Activated CD4-positive, alpha-beta T cell treated with anti-CD3 and anti-CD28 coated beads, Interleukin-2, amount 50 U/mL, for 16 hours (primary cell): ENCODE measurements at places on chromosomes 11 and 22.

DNA sequence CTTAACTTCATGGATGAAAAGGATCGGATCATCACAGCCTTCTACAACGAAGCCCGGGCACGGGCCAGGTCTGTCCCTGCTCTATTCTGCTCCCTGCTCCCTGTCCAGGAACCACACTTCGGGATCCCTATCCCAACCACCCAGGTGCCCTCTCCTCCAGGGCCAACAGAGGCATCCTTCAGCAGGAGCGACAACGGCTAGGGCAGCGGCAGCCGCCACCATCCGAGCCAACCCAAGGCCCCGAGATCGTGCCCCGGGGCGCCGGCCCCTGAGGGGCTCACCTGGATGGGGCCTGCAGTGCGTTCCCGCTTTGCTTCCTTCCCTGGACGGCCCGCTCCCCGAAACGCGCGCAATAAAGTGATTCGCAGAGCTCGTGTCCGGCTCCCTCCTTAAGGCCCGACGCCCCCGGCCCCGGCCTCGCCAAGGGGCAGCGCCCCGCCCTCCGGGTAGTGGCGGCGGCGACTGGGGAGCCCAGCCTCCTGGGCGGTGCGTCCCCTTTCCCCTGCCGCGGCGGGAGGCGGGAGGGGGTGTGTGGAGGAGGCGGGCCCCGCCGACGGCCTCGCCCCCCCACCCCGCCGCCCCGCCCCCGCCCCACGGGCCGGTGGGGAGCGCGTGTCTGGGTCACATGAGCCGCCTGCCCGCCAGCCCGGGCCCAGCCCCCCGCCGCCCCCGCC is at the start of gene VEGFB:
VEGFB (plus strand) TSS at position 672 of the 674 bp plus-strand sequence. CDS start 250 bp downstream, outside the sequence.
- DNase-seq, result peak; percentile 73

DNA sequence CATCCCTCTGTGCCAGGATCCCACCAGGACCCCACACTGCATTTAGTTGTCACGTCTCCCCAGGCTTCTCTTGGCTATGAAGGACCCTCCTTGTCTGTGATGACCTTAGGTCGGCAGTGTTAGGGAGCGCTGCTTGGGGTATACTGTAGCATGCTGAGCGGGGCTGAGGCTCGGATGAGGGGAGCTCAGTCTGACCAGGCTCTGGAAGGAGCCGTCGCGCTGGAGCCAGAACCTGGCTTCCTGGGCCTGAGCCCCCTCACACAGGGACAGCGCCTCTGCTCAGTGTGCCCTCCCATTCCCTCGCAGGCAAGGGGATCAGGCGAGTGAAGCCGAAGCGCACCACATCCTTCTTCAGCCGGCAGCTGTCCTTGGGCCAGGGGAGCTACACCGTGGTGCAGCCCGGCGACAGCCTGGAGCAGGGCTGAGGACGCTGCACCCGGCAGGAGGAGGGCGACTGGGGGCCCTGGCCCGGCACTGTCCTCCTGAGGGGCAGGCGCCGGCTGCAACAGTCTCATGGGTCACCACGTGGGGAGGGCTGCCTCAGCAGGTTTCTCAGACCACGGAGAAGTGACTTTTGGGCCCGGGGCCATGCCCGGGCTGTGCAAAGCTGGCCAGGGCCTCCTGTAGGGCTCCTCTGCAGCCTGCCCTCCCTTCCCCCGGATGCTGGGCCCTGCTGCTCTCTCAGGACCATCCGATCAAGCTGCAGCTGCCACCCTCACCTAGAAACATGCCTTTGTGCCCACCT is 11.5 kb upstream of the NEAT1 start:
- DNase-seq, result no peak

- no peak for DNase-seq
Measured at GRCh38 chr11:45344028-45344427, 57.9 kb upstream of the SYT13 start.

DNA sequence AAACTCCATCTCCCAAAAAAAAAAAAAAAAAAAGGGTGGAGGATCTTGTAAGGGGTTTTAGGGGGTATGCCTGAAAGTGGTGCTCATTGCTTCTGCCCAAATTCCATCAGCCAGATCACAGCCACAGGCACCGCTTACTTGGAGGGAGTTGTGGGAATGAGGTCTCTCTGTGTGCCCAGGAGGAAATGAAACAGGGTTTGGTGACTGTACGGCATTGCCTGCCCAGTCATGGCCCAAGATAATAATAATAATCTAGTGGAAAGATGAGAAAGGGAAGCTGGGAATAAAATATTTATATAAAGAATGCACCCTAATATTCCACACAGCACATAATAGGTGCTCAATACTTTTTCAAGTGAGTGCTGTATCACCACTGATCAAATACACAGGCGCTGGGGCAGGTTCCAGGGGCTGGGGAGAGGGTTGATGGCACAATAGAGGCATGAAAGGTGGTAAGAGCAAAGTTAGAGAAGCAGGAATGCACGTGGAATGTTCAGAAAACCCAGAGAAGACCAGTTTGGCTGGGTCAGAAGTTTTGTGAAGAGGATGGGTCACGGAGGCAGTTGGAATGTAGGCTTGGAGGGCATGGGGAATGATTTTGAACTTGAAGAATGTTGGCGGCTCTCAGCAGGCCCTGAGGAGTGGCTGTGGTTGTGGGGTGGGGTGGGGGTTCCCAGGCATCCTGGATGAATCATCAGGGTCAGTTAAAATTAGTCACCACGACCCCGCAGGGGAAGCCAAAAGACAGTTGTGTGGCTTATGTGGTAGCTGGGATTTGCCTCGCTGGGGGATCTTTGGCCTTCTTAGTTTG is 12.5 kb upstream of the MB start:
- DNase-seq, result peak; percentile 91

- no peak for DNase-seq
Measured at GRCh38 chr11:28874706-28875105, 766.5 kb downstream of the METTL15 start.

- no peak for DNase-seq
Measured at GRCh38 chr11:100991541-100991940, 138.1 kb downstream of the PGR start.

GRCh38 chr11:85718991-85719807 is 33.2 kb upstream of the CCDC89 start:
- no peak for DNase-seq

DNA sequence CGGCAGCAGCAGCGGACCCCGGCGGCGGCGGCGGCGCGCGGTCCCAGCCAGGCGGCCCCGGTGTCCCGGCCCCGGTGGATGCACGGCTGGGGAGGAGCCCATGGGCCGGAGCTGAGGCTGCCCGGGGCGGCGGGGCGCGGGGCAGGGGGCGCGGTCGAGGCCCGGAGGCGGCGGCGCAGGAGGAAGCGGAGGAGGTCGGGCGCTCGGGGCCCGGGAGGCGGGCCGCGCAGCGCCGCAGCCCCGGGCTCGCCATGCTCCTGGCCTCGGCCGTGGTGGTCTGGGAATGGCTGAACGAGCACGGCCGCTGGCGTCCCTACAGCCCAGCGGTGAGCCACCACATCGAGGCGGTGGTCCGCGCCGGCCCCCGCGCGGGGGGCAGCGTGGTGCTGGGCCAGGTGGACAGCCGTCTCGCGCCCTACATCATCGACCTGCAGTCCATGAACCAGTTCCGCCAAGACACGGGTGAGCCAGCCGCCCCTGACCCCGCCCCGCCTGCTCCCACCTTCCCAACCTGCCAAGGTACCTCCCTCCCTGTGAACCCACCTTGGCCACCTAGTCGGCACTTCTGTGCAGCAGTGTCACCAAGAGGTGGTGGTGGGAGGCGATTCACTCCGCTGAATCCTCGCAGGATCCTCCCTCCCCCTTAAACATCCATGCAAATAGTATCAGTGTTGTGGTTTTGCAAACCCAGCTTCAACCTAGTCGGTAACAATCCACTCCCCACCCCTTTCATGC is 580 bp downstream of the DTX4 start:
- DNase-seq, result no peak

DNA sequence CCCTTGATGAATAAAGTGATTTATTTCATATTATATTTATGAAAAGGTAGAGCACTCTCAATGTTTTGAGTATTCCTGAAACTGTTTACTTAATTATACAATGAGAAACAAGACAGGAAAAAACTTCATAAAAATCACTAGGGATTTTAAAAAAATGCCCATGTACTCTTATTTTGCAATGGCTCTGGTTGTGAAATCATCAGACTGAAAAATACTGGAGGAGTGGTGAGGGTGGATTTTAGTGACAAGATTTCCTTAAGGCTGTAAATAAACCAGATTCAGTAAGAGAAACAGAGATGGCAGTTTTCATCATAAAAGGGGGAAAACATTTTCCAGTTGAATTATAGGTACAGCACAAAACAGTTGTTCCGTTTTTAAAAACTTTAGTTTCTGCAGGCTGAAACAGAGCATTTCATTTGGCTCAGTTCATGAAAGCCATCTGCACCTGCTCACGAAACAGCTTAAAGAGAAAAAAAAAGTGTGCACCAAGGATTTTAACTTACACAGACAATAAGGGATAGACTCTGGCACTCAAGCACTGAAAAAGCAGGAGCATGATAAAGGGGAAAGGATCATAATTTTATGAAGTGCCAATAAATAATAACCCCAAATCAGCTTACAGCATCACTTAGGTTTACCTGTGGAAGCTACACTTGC is 100.7 kb downstream of the MAML2 start:
- DNase-seq, result no peak

DNA sequence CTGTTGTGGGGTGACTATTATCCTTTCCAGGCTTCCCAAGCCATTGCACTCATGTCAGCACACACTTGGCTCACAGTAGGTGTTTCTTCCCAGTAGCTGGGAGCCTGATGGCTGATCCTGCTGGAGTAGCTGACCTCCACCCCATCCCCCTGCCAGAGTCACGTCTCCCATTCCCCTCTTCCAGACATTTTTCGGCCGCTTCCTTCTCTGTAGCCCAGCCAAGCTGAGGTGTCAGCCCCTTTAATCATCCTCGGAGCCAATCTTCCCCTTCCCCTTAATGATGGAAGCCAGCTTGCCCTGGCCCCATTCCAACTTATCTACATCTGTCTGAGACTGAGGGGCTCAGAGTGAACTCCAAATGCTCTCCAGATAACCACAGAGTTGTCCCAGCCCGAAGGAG is 550.7 kb downstream of the MN1 start:
- DNase-seq, result no peak

DNA sequence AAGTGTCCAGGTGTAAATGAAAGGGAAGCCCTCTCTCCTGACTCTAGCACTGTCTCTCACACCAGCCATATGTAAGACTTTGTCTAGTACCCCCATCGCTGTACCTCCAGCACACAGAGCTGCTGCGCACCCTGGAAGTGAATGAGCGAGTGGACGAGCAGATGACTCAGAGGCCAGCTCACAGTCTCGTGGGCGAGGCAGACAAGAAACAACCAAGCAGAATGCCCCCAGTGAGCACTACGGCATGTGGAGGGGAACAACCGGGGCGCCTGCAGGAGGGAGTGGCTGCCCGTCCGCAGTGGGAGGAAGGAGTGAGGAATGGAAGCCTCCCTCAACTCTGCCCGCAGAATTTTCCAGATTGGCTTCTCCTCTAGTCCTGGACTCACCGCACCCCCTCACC is 46.4 kb downstream of the MCM5 start:
- no peak for DNase-seq

DNA sequence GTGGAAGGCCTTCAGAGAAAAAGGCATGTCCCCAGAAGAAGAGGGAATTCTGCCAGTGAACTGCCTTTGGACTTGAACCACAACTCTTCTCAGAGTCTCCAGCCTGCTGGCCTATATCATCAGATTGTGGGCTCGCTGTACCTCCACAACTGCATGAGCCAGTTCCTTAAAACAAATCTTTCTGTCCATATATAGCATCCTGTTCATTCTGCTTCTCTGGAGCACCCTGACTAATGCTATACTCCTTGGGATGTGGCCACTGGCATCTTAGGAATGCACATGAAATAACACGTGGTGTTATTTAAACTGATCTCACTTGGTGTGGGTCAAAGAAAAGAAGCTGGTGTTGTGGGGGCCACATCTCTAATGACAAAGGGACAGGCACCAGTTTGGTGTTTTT is 58.3 kb upstream of the VSTM5 start:
- no peak for DNase-seq

DNA sequence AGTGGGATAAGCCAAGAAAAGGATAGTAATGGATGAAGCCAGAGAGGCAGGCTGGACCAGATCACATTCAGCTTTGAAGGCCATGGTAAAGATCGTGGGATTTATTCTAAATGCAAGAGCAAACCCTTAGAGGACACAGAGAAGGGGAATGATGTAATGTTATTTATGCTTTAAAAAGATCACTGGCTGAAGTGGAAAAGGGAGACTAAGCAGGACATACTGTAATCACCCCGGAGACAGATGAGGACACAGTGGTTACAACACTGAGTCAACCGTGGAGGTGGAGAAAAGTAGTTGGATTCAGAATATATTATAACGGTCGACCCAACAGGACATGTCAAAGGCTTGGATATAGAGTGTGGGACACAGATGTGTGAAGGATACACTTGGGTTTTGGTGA is 38.5 kb downstream of the CDON start:
- no peak for DNase-seq

GRCh38 chr11:125157953-125158680 is 6.4 kb upstream of the PKNOX2 start:
- no peak for DNase-seq
